ENCODE measurements at places on chromosomes 3 and 15.

GRCh38 chr3:159800434-159801155 lies 188.0 kb upstream of the IL12A start:
- DNase-seq: no peak

- no peak for DNase-seq
Measured at GRCh38 chr15:59315914-59316451, 56.7 kb downstream of the MYO1E start.

DNA sequence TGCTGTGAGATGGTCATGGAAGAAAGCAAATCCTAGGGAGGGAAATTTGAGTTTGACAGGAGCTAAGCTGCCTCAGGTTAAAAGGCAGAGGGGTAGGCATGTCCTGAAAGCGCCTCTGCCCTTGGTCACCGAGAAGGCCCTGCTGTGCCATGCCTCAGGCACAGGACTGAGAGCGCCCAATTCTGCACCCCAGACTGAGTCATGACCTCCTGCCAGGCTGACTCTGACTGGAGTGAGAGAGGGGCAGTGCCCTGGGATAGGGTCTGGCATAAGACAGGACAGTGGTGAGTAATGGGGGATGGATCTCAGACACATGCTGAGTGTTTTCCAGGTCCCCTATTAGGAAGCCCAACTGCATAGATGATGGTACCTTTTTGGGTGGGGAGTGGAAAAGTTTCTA lies 44.4 kb downstream of the EPHB1 start:
- no peak for DNase-seq

DNA sequence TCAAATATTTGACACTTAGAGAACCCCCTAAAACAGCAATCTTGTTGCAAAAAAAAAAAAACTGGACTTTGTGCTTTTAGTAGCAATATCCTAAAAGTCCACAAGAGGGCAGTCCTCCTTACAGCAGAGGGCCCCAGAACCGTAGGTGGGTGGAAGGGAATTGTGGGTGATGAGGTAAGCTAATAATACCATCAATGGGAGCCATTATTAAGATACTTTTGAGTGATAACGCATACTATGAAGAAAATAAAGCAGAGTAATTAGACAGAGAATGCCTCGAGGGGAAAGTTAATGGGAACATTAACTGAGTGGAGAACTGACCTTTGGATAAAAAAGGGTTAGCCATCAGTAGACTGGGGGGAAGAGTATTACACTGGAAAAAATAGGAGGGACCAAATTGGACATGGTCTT lies 229.9 kb downstream of the THRB start:
- no peak for DNase-seq

DNA sequence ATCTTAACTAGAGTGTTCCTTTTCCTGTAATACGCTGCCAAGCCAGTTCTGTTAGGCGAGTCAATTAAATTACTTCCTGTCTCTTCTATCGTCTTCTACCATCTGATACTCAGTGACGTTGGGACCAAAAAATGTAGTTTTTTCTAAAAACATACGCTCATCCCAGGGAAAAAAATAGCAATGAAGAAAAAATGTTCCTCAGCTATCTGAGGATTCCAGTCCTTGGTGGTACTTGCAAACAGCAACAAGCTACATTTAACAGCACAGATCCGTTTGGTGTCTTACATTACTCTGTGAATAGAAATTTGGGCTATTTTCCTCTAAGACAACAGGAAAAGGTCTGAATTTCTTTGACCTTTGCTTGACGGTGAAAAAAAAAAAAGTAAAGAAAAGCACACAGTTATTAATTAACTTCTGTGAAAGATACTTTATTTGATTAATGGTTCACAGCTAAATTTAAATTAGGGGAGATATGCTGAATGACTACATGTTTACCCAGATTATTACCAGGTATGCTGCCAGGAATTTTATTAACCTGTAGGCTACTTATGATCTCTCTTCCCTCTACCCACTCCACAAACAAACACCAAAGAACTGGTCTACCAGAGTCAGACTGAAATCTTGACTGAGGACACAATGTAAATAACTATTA lies 254.4 kb upstream of the ZPLD1 start:
- no peak for DNase-seq

DNA sequence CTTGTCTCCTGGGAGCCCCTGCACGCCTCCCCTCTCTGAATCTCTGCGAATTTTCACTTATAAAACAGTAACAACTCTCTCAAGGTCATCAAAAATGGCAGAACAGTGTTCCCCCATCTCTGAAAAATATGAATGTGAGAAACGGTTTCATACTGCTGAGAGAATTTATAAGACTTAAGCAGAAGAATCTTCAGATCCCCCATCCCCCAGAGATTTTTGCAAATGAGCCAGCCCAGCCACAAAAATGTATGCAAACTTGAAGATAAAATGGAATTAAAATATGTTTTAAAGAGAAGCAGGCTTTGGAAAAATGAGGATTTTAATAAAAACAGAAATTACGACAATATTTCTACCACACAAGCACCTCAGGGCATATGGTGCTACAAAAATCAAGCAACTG lies 173.0 kb downstream of the STT3B start:
- no peak for DNase-seq

GRCh38 chr3:179147873-179148615 lies at the start of gene PIK3CA:
Gene PIK3CA, plus strand, starts transcription at chr3:179148357. Its CDS starts 50,469 bp downstream, at chr3:179198826.
- peak; percentile 97 for DNase-seq

DNA sequence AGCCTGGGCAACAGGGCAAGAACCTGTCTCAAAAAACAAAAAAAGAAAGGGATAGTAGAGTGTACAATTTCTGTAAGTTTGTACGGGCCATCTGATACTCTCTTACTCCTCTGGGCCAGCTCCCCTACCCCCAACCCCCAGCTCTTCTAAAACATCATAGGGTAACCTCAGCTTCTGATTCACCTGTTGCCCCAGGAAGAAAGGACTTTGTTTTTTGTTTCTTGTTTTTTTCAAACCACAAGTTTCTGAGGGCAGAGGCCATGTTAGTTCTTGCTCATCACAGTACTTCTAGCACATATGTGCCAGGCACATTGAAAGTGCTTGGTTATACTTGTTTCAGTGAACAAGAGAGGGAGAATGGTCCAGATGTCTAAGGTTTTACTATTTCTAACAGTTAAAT lies 20.2 kb downstream of the ATOSA start:
- no peak for DNase-seq

- no peak for DNase-seq
Measured at GRCh38 chr15:27820232-27820631, 278.9 kb downstream of the OCA2 start.

DNA sequence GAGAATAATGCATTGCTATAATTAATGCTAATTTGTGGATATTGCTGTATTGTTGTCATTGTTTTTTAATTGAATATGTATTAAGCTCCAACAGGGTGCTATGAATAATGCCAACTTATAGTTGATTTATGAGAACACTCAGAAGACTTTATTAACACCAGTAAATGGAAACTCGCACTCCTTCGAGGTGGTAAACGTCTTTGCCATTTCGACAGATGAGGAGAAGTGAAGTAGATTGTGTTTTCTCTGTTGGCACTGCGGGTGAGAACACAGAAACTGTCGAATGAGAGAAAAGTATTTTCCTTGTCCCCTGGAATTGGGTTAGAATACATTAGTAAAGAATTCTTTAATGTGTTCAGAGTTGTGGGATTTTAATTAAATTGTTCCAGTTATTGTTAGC lies 354.5 kb downstream of the LPP start:
- DNase-seq: no peak

DNA sequence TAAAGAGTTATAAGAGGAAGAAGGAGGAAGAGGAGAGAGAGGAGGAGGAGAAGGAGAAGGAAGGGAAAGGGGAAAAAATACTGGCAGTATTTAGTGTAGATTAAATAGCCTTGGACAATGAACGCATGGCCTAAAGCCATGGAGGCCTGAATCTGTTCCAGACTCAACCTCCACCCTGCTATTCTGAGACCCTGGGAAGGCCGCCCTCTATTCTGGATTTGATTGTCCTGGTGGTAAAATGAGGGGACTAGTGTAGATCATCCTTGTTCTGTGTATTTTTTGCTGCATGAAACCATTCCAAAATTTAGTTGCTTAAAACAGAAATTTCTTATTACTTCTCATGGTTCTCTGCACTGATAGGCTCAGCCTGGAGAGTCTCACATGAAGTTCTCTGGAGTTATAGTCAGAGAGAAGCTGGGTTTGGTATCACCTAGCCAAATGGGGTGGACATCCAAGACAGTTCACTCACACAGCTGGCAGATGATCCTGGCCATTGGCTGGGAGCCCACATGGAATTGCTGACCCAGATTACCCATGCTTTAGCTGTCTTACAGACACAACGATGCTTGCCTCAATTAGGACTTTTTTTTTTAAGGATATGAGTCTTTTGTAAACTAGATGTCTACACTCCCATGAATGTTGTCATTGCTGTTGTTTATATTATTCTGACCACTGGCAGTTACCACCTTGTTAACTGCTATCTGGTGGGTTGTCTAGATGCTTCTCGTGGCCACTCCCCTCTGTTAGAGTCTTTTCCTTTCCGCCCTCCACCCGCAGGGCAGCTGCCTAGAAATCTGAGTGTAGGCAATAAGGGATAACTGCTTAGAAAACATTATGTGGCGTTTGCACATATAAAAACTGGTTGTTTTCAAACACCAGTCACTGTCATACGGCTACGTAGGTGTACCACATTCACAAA lies 149.9 kb downstream of the SST start:
- no peak for DNase-seq

DNA sequence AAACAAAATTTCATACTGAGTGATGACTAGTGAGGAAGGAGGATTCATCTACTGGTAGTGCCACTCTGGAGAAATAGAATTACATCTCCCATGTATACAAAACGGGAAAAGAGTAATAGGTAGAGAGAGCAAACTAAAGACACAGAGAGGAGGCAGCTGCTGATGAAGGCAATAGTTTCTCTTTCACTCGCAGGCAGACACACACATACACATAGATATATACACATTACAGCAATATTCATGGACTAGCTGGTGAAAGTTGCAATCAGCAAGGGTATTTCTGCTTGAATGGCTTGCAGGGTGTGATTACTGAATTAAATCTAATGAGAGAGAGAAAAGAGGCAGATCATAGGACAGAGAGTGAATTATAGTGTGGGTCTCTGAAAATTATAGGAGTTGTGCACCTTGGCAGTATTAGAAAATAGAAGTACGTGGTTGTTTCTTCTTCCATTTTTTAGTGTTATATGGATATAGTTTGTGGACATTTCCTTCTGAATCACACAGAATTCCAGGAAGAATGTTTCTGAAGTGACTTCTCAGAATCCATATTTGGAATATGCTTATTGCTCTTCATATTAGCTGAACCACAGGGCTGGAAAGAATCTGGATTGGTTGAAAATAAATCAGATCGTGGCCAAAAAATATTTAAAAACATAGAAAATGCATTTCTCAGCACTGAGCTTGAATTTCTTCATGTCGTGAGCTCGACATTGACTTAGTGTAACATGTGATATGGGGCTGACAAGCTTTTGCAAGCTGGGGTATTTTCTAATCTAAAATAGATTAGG lies 991.2 kb downstream of the TUSC7 start:
- no peak for DNase-seq

- no peak for DNase-seq
Measured at GRCh38 chr3:45758871-45759270, 37.5 kb downstream of the SLC6A20 start.

DNA sequence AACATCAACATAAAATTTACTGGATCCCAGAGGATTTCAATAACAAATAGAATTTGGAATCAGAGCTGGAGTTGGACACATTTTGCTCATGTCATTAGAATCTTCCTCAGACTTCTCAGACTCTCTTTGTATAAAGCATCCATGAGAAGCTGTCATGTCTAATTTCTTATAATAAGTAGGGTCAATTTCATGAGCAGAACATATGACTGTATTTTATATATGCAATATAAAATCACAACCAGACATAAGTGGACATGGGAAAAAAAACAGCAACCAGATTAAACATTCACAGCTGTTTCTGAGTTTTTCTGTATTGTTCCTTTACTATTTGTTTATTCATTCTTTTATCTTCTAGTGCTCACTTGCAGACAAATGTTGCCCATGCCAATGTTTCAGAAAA lies 325.5 kb downstream of the RBMS3 start:
- DNase-seq: no peak

- no peak for DNase-seq
Measured at GRCh38 chr15:67550522-67550921, 8.0 kb downstream of the MAP2K5 start.

DNA sequence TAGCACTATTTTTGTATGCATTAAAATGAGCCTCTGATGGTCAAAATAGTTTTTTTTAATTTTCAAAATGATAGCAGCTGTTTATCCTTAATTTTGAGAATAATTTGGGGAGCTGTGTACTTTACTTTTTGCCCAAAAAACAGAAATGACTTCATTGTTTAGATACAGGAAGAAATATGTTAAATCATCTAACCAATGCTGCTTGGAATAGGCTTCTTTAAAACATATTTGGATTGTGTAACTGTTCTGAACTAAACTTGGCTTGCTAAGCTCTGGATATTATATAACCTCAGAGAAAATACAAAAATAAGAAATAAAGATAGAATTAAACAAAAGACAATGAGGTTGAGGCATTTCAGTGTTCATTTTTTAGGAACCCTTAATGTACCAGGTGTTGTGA lies 119.3 kb downstream of the SERPINI1 start:
- no peak for DNase-seq

DNA sequence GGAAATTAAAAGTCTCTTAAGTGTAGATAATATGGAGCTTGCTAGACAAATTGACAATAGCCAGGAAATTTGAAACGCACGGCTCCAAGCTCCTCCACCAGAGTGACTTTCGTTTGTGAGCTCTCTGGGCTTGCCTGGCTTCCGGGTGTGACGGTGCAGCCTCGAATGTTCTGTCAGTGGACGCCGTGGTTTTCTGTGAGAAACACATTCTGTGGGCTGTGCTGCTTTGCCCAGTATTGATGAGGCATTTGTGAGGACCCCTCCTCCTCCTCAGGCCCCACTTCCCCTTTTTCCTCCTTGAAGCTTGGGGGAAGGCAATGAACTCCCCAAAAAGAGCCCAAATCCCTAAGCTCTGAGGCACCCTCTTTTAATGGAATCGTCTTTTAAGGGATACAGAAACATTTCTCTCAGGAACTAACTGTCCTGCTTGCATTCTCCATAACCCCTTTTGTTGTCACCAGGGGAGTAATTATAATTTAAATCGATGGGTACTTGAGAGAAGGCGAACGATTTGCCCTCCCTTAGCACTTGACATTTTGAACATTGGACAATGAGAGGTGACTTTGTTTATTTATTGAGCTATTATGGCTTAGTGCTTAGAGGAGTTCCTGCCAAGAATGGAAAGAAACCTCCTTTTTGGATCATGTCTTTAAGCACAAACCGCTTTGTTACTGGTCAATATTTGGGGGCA lies 40.8 kb downstream of the POLR2M start:
- DNase-seq: no peak

DNA sequence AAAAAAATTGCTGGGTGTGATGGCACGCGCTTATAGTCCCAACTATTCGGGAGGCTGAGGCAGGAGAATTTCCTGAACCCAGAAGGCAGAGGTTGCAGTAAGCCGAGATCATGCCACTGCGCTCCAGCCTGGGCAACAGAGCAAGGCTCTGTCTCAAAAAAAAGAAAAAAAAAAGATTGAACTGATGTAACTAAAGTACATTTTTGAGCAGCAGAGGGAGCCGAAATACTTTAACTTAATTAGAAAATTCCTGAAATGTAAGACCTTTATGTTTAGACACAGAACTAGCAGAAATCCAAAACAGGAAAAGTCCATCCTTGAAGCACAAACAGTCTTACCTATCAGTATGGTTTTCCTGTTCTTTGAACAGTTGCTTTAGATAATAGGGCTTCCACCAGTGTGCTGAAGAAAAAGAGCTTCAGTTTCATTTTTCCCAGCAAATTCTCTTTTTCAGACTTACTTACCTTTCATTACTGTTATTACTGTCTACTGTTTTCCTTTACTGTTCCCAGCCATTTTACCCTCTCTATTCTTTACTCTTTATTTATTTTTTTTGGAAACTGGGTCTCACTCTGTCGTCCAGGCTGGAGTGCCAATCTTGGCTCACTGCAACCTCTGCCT lies 33.4 kb upstream of the ZNF609 start:
- no peak for DNase-seq

GRCh38 chr15:101489237-101489598 lies 289 bp downstream of the PCSK6 start:
- no peak for DNase-seq
